Occipital lobe (tissue), 3 donors: ENCODE measurements at places on chromosomes 7 and 10.

- no peak for DNase-seq
Measured at GRCh38 chr7:147153571-147153970, 1037.0 kb downstream of the CNTNAP2 start.

- no peak for DNase-seq
Measured at GRCh38 chr10:47347303-47347675, 874 bp upstream of the RBP3 start.

DNA sequence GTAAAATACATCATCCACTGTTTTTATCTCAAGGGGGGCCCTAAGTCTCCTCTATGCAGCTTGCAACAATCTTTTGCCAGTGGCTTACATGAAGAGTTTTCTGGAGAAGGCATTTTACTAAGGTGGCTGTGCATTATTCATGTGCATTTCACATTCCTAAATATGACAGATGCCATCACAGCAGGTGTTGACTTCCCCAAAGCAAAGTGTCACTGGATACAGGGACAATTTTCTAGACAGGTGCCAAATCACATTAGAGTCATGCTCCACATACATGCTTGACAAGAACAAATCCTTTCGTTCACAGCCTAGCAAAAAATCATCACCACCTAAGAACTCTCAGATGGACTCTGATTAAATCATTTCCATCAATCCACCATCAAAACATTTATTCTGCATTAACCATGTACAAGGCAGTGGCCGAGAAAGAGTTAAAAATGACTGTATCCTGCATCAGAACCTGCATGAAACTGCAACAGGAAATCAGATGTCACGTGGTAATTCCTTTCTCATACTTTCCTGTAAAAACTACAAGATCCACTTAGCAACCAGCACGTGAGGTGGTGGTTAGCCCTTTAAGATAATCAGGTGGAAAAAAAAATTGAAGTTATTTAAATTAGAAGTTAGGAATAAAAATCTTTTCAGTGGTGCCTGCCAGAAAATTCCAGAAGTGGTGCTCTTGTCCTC, 88.2 kb upstream of the AFAP1L2 start:
- DNase-seq, result no peak

- DNase-seq, result no peak
Measured at GRCh38 chr7:108292541-108292940, 162.4 kb upstream of the LAMB4 start.

DNA sequence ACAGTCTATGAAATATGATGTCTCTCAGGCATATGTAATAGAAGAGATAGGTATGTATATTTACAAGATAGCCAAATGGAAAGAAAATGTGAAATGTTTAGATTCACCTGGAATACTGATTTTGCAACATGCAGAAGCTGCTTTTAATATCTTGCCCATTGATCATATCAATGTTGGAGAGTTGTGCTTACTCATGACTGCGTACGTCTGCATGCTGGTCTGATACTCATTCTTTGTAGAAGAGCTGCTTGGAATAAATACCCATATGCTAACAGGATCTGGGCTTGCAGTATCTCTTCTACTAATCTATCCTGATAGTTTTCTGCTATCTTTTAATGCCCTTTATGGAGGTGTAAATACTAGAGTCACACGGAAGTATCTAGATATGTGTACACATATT, 120.6 kb upstream of the FOXP2 start:
- DNase-seq, result no peak

GRCh38 chr10:66654861-66655260, 271.0 kb upstream of the LRRTM3 start:
- DNase-seq, result no peak

GRCh38 chr10:72893136-72893798, at the start of gene OIT3:
Gene OIT3, plus strand, starts transcription at chr10:72893739. Its CDS starts 60 bp downstream, at chr10:72893799.
- DNase-seq, result no peak

DNA sequence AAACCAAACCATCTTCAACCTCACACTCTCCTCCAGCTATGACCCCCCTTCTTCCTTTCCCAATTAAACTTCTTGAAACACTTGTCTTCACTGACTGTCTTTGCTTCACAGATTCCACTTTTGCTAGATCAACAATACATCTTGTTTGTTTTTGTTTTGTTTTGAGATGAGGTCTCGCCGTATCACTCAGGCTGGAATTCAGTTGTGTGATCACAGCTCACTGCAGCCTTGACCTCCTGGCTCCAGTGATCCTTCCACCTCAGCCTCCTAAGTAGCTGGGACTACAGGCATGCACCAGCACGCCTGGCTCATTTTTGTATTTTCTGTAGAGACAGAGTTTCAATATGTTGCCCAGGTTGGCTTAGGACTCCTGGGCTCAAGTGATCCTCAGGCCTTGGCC, 59.7 kb downstream of the HIP1 start:
- DNase-seq, result no peak
